ELR (cell line): ENCODE measurements at places on chromosomes 2 and 18.

DNA sequence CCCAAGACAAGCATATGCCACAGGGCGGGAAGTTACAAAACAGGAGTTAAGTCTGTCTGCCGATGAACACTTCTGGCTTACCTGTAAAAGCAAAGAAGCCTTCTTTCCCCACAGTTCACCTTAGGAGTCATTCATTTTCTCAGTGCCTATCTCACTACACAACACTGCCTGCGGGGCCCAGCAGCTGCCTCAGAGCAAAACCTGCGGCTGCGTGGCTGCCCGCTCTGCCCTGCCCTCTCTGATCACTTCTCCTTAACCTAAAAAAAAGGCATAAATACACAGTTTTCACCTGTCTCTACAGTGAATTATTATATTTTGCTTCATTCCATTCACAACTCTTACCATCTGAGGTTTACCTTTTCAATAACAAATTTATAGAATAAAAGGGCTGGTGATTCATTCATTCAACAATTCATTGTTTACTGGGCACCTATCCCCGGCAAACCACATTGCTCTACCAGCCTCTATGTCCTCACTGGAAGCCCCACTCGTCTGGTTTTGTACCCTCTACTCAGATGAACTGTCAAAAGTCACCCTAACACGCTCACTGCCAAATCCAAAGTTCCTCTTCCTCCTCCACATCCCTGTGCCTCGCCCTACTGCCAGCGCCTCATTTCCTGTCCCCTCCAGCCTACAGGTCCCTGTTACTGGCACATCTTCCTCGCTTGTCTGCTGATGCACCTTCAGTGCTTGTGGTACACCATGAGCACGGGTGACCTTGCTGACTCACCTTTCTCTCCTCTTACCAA, 31.4 kb downstream of the AFG3L2 start:
- no peak for DNase-seq

DNA sequence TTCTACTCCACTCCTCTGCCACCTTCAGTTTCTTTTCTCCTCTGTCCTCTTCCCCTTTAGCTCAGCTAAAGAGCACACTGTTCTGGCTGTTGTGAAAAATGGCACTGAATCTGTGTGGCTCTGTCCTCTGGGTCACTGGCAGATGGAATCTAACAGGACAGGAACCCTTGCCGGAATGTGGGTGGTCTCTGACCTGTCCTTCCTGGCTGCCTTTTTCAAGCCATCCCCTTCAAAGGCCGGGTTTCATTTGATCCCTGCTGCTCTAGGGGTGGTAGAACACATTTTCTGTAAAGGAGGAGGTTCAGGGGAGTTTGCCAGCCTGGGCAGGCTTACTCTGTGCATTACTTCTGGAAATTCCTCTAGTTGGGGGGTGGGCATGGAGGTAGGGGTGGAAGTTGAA, 29.9 kb downstream of the MTCL1 start:
- DNase-seq, result no peak

DNA sequence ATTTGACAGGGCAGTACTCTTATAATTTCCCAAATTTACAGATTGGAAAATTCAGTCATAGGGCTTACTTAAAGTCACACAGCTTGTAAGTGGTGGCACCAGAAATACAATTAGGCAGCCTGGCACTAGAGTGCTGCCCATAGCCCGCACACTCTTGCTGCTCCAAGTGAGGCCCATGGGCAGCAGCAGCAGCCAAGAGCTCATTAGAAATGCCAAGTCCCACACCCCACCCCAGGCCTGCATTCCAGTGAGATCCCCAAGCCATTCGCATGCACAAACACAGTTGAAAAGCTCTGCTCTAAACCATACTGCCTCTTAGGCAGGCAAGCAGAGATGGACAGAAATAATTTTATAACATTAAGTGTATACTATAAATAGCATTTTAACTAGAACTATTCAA, 379.3 kb upstream of the PKDCC start:
- no peak for DNase-seq

GRCh38 chr2:211086049-211086448, 529.6 kb downstream of the CPS1 start:
- DNase-seq, result no peak

DNA sequence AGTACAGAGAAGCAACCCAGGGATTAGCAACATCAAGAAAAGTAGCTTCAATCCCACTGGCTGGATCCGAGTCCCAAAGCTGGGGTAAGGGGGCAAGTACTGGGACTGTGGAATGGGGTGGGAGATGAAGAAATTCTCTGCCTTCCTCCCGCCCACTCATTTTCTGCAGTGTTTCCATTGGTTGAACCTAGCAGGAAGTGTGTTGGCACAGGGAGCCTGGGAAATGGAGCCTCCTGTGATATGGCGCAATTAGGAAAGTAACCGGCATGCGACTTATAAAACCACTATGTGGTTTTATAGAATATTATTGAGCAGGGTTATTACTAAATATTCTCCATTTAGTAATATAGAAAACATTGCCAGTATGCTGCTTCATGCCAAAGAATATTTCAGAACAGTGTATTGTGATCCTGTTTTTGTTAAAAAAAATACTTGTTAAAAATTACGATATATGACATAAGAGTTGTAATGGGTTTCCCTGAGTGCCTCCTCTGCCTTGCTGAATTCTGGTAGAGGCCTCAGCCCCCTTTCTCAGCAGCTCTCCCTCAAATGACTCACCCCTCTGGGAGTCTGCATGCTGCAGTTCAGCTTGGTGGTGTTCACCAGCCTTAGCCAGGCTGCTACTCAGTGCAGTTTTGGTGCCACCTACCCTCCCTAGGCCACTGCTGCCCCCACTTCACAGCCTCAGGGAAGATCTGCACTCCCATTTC, 60.5 kb downstream of the HK2 start:
- peak; percentile 84 for DNase-seq

- DNase-seq, result peak; percentile 57
These were observed 198.7 kb downstream of the CYP26B1 start for GRCh38 chr2:71948781-71949536.

DNA sequence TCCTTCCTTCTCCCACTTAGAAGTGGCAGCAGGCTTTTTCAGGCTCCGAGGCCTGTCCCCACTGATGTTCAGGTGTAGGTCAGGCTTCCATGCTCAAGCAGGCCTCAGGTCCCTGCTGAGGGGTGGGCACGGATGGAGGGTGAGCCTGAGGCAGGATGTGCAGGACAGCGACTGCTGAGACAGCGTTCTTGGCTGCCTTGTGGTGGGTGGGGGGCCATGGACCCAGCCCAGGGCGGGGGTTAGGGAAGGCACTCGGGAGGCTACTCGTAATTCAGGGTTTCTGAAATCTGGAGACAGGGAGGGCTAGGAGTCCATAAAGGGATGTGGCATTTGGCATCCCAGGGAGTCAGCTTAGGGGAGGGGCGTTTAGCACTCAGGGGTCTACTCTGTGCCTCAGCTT, 30.3 kb downstream of the COLEC11 start:
- DNase-seq, result no peak

GRCh38 chr2:44442019-44442418, 80.3 kb downstream of the CAMKMT start:
- DNase-seq, result no peak

GRCh38 chr2:149572102-149572953, 15.2 kb downstream of the MMADHC start:
- no peak for DNase-seq

- DNase-seq, result peak; percentile 71
These were observed 343.5 kb downstream of the MTX2 start for GRCh38 chr2:176612736-176613135.

GRCh38 chr2:213490087-213490486, 205.8 kb downstream of the SPAG16 start:
- no peak for DNase-seq

DNA sequence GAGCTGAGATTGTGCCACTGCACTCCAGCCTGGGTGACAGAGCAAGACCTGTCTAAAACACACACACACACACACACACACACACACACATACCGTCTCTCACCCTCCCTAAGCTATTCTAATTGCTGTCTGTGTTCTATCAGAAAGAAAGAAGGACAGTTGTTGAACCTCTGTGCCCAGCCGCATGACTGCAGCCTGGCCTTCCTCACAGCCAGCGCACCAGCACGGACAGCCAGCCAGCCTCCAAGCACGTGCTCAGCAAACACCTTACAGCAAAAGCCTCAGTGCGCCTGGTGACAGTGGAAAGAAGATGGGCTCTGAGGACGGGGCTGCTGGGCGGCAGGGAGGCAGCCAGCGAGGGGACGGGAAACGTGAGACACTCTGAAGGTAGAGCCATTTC, 58.0 kb downstream of the ZNF516 start:
- no peak for DNase-seq

GRCh38 chr18:11577271-11578112, 31.9 kb upstream of the SLC35G4 start:
- DNase-seq, result no peak

DNA sequence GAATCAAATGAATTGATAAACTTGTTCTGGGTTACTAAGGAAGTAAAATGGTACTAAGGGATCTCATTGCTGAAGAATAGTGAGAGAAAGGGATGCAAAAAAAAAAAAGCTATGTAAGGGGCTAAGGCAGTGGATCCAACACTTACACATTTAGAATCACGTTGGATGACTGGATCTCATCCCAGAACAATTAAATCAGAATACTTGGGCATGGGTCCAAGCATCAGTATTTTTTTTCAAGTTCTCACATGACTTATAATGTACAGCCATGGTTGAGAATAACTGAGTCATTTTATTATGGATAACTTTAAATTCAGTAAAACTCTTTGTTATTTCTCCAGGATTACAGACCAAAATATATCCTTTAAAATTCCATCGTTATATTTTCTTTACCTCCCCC, 8.5 kb downstream of the DSC1 start:
- no peak for DNase-seq

- no peak for DNase-seq
These were observed 391.4 kb upstream of the CDH19 start for GRCh38 chr18:66995270-66995669.

DNA sequence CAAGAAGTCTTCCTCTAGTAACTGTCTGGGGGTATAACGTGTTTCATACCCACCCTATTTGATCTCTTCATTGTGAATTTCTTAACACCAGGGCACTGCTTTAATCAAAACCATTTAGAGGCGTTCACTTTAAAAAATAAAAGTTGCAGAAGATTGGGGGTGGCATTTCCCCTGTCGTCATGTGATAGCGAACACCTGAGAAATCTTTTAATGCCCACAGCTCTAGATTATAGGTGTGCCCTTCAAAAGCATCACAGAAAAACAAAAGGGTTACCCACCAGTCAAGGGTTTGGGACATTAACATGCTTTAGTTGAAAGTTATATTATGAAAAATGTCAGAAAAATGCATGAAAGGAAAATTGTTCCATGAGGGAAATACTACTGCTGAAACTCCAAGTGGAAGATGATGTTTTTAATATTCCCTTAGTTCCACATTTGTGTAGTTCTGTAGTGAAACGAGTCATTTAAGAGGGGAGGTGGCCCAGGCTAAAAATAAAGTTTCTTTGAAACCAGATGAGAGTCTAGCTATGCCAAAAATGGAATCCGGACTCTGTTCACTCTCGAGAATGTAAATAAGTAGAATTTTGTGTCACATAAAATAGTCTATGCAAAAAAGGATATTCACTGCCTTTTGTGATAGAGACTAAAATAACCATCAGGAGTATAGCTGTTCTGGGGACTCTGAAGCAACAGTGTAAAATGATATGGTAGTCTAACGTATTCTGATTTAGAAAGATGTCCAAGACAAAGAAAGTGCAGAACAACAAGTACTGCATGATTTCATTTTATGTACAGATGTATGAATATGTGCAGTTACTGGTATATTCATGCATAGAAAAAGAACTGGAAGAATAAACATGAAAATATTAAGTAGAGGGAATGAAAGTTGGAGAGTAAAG, 95.3 kb downstream of the TMEM247 start:
- no peak for DNase-seq

GRCh38 chr2:131542438-131543384, 15.0 kb downstream of the CCDC74A start:
- DNase-seq, result no peak

GRCh38 chr2:142038826-142039225, 92.0 kb downstream of the LRP1B start:
- DNase-seq, result peak; percentile 17

- DNase-seq, result no peak
These were observed 33.2 kb downstream of the SNED1 start for GRCh38 chr2:241031436-241032165.

DNA sequence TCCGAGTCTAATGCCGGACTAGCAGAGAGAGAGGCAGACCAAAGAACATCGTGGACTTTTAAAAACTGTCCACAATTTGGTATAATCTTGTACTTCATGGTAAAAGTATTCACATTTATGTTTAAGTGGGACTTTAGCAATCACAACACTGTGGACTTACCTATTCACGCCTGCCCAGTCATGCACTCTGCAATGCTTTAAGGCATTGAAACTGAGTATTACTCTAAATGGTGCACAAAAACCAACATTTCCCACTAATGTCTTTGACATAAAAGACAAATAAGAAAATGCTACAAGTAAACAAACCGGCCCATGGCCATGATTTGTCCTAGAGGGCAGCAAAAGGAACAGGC, 91.3 kb downstream of the ACVR1 start:
- DNase-seq, result no peak

GRCh38 chr2:234454433-234454832, 42.4 kb downstream of the ARL4C start:
- no peak for DNase-seq

DNA sequence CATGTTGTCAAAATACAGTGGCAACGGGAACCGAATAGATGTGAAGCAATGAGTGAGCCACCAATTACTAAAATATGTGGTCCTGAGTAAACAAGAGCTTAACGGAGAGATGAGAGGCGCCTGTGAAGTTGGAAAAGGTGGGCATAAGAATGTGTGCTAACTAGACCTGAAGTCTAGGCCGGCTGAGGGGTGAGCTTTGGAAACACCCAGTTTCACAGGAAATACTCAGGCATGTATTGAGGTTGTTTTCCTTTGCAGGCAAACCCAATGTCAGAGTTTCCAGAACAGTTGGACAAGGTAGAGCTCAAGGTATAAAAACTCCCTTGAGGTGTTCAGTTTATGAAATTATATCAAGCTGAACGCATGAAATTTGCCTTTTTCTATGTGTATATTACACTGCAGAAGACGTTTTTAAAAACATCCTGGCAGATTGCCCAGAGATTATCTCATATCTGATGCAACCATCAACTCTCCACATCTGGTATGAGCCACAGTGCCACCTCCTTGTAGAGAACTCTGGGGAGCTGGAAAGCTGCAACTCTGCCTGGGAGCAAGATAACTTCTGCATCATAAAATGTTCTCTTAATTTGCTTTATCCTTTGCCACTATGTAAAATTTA, 3.9 kb upstream of the WDSUB1 start:
- peak; percentile 86 for DNase-seq

- DNase-seq, result no peak
These were observed at the start of gene ANKRD23 for GRCh38 chr2:96843538-96844268. Gene ANKRD23, minus strand, starts transcription at chr2:96844021. Its CDS starts 29 bp downstream, at chr2:96843992.

DNA sequence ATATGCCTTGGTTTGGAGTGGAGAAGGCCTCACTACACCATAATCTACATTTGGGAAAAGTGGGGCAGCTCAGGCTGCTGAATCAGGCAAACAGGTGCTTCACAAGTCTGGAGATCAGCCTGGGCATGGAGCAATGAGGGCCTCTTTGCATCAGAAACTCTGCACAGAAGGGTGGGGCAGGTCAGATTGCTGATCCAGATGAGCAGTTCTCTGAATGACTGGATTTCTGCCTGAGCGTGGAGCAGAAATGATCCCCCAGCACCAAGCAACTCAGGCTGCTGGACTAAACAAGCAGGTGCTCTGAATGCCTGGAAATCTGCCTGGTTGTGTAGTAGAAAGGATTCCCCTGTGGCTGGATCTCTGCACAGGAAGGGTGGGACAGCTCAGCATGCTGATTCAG, 605.3 kb upstream of the ZNF804A start:
- no peak for DNase-seq
